ENCODE measurements at places on chromosomes 11 and 22. TPM values are rescaled to one million over a fixed set of nuclear protein-coding genes. Genes with fewer than 3 reads are reported as not detected.

Gene TTC36
- polyA plus RNA-seq: 0.90 TPM

Gene NAGA
- 27.3 TPM for polyA plus RNA-seq

DNA sequence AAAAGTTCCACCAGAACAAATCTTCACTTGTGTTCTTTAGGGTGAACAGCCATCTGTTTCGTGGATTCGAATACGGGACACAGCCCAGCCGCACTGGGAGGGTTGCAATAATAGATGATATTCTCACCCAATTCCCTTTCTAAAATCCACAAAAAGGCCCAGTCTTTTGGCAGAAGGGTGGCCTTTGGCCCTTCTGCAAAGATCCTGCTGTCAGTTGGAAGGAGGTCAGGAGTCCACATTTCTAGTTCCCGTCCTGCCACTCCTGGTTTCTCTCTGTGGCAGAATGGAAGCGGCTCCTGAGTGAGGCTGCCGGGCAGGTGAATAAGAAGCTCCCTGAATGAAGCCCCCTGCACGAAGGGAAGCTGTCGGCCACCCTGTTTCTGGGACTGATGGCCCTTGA lies 11.2 kb upstream of the LINC01488 start:
- no peaks in the 10 kb centered on the region for H3K4me1 ChIP-seq
- no peak overlapping the region for H3K27ac ChIP-seq
- no peaks in the 10 kb centered on the region for H3K36me3 ChIP-seq
- DNase-seq: no peak
- no peak overlapping the region for H3K4me3 ChIP-seq

Gene KCNK4
- polyA plus RNA-seq: not detected

- H3K4me1 ChIP-seq: no peaks in the 10 kb centered on the region
- H3K36me3 ChIP-seq: no peaks in the 10 kb centered on the region
- DNase-seq: no peak
- H3K27ac ChIP-seq: no peak overlapping the region
- no peaks in the 10 kb centered on the region for H3K27me3 ChIP-seq
Measured at GRCh38 chr11:131924457-131925201, 554.2 kb downstream of the NTM start.

Gene P2RX6
- polyA plus RNA-seq: 2.3 TPM

- H3K27me3 ChIP-seq: peaks cover 6% of the 10 kb centered on the region
- no peak overlapping the region for H3K4me3 ChIP-seq
- H3K27ac ChIP-seq: no peak overlapping the region
Measured at GRCh38 chr11:64661146-64661545, 61.9 kb downstream of the NRXN2 start.

- H3K27me3 ChIP-seq: no peaks in the 10 kb centered on the region
- no peak overlapping the region for H3K4me3 ChIP-seq
- no peak overlapping the region for H3K27ac ChIP-seq
- no peaks in the 10 kb centered on the region for H3K4me1 ChIP-seq
- no peaks in the 10 kb centered on the region for H3K36me3 ChIP-seq
Measured at GRCh38 chr11:12922980-12923507, 86.1 kb upstream of the RASSF10 start.

DNA sequence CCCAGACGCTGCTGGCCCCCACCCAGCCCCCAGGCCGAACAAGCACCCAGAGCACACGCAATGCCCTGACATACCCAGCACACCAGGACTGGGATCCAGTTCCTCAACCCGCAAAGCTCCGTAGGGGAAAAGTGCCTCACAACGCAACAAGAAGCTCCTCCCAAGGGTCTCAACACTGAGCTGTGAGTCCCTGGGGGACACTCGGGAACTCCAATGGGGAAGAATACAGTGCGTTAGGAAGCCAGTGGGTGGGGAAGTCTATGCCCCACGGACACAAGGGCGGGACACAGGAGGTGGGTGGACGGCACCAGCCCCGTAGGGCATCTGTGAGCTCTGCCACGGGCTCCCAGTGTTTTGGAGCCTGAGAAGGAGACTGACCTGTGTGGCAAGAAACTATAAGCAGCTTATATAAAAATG lies 1.6 kb downstream of the DEAF1 start:
- no peak overlapping the region for H3K27ac ChIP-seq
- H3K4me1 ChIP-seq: peaks cover 46% of the 10 kb centered on the region
- no peaks in the 10 kb centered on the region for H3K36me3 ChIP-seq
- no peak overlapping the region for H3K4me3 ChIP-seq
- no peaks in the 10 kb centered on the region for H3K27me3 ChIP-seq

DNA sequence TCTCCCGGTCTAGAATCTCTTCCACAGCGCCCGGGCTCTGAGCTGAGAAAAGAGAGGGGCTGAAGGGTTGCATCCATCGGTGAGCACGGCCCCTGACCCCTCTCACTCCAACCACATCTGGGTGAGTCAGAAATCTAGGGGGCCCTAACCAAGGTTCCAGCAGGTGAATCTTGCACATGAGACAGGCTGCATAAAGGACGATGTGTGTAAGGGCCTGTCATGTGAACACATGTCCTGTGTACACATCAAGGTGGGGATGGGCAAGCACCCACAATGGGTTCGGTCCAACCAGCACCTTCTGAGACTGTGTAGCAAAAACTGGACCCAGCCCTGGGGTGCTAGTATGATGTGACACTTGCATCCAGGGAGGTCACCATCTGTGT lies 1.2 kb downstream of the BET1L start:
- peak overlapping the region; percentile 99 for H3K27ac ChIP-seq
- H3K4me1 ChIP-seq: peaks cover 77% of the 10 kb centered on the region
- peak overlapping the region; percentile 97 for H3K4me3 ChIP-seq
- H3K27me3 ChIP-seq: no peaks in the 10 kb centered on the region
- no peaks in the 10 kb centered on the region for H3K36me3 ChIP-seq

DNA sequence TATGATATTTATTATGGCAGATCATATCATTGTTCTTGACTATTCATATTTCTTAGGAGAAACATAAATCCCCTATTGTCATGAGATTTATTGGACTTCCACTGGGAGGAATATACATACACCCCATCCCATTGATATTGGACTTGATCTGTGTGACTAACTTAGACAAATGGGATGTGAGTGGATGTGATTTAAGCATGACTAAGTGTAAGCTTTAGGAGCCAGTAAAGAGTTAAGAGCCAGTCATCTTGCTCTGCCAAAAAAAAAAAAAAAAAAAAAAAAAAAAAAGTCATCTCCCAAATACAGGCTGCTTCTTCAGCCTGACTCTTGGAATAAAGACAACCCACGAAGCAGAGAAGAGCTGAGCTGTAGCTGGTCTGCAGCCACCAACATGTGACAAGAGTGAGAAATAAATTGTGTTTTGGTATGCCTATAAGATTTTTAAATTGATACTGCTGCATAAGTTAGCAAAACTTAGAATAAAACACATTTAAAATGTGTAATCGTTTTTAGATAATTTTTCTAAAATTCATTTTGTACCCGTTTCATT lies 595.0 kb upstream of the LRRC4C start:
- no peaks in the 10 kb centered on the region for H3K4me1 ChIP-seq
- H3K36me3 ChIP-seq: no peaks in the 10 kb centered on the region
- DNase-seq: no peak
- no peak overlapping the region for H3K4me3 ChIP-seq
- H3K27me3 ChIP-seq: no peaks in the 10 kb centered on the region

Gene LBHD1
- polyA plus RNA-seq: 8.3 TPM

- no peak overlapping the region for H3K27ac ChIP-seq
- H3K27me3 ChIP-seq: no peaks in the 10 kb centered on the region
- no peak for DNase-seq
- no peaks in the 10 kb centered on the region for H3K36me3 ChIP-seq
- no peak overlapping the region for H3K4me3 ChIP-seq
- H3K4me1 ChIP-seq: peaks cover 33% of the 10 kb centered on the region
Measured at GRCh38 chr11:59247531-59248227, 35.0 kb upstream of the MPEG1 start.

- DNase-seq: no peak
- H3K27ac ChIP-seq: no peak overlapping the region
- no peak overlapping the region for H3K4me3 ChIP-seq
- H3K27me3 ChIP-seq: peaks cover 12% of the 10 kb centered on the region
Measured at GRCh38 chr11:44507896-44508445, 57.5 kb upstream of the CD82 start.

- H3K4me1 ChIP-seq: peaks cover 3% of the 10 kb centered on the region
- no peak overlapping the region for H3K4me3 ChIP-seq
- no peak for DNase-seq
- H3K27ac ChIP-seq: no peak overlapping the region
Measured at GRCh38 chr11:93653571-93653970, 7.9 kb upstream of the CEP295 start.

DNA sequence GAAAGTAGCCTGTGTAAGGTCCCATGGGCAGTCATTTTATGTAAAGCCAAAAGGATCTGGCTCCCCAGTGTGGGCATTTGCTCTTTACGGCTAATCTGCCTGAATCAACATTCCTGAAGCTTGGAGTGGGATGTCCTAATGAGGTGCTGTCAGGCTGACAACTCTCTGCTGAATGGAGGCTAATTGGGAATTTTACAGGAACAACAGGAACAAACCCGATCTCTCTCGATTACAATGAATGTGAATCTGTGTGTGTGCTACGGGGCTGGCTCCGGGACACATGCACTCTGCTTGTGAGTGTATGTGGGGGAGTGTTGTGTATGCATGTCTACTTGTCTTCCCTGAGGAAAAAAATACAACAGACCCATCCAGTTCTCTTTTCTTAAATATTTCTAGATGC lies 415.2 kb downstream of the TENM4 start:
- DNase-seq: no peak
- peaks cover 75% of the 10 kb centered on the region for H3K27me3 ChIP-seq
- no peak overlapping the region for H3K4me3 ChIP-seq
- no peaks in the 10 kb centered on the region for H3K36me3 ChIP-seq
- H3K4me1 ChIP-seq: no peaks in the 10 kb centered on the region

Gene CCDC89
- polyA plus RNA-seq: 6.8 TPM

DNA sequence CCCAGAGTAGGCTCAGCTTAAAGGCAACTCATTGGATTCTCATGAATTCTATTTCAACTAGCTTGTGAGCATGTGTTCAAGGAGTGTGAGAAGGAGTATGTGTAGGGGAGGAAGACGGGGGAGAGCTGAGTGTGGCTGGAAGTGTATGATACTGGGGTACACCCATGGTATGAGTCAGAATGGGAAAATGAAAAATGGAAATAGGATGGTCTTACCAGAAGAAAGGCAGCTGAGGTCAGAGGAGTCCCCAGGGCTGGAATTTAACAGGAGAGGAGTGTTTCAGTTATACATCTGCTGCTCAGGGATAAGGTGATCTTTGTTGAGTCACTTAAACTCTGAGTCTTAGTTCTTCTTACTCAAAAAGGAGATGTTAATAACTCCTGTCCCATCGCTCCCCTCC lies 6.7 kb upstream of the ADAMTS15 start:
- H3K36me3 ChIP-seq: no peaks in the 10 kb centered on the region
- no peaks in the 10 kb centered on the region for H3K4me1 ChIP-seq
- H3K27me3 ChIP-seq: peaks cover 9% of the 10 kb centered on the region
- no peak overlapping the region for H3K27ac ChIP-seq
- no peak for DNase-seq

Gene CYB5R3
- polyA plus RNA-seq: 116 TPM

DNA sequence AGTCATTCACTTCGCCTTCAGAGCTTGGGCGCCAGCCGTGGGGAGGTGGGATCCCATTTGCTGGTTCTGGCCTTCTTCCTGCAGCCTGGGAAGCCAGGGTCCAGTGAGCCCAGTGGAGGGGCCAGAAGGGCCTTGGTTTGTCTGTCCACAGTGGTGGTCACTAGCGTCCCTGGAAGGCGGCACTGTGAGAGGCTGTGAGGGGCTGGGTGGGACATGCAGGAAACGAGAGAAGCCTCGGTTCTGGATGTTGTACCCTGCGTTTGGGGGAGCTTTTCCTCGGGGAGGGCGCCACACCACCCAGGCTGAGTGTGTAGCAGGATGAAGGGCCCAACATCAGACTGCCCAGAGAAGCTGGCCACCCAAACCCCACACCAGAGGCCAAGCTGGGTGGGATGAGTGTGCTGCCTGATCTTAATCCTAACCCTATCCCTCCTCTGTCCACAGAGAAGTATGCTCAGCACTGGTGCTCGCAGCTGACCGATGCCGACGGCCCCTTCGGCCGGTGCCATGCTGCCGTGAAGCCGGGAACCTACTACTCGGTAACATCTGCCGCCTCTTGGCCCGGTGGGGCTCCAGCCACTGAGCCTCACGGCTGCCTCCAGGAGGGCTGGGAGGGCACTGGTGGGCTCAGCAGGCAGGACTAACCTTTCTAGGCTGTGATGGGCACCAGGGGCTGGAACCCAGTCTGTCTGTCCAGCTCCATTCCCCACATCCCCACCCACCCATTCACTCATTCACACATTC lies 14.4 kb downstream of the MUC5AC start:
- H3K27ac ChIP-seq: no peak overlapping the region
- no peak overlapping the region for H3K4me3 ChIP-seq
- no peaks in the 10 kb centered on the region for H3K36me3 ChIP-seq
- H3K27me3 ChIP-seq: no peaks in the 10 kb centered on the region

Gene FBLN1
- polyA plus RNA-seq: 287 TPM

Gene CCDC15
- 6.3 TPM for polyA plus RNA-seq

DNA sequence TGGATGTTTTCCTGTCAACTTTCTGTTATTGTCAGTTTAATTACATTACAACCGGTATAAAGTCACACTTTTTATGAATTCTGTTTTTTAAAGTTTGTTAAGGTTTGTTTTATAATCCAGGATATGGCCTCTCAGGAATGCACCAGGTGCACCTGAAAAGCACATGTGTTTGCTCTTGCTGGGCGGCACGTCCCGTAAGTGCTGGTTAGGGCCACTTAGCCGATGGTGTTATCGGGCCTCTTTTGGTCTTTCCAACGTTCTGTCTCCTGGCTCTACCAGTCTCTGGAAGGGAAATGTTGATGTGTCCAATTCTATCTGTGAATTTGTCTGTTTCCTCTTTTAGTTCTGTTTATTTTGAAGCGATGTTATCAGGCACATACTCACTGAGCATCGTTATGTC lies 695.7 kb downstream of the BRD1 start:
- no peak for DNase-seq
- H3K4me3 ChIP-seq: no peak overlapping the region
- H3K36me3 ChIP-seq: no peaks in the 10 kb centered on the region
- no peaks in the 10 kb centered on the region for H3K4me1 ChIP-seq
- H3K27me3 ChIP-seq: no peaks in the 10 kb centered on the region

GRCh38 chr22:36925388-36926290 lies 12.2 kb downstream of the CSF2RB start:
- H3K36me3 ChIP-seq: peaks cover 90% of the 10 kb centered on the region
- no peak for DNase-seq
- H3K27ac ChIP-seq: no peak overlapping the region
- H3K4me1 ChIP-seq: peaks cover 26% of the 10 kb centered on the region
- no peak overlapping the region for H3K4me3 ChIP-seq
- peaks cover 33% of the 10 kb centered on the region for H3K27me3 ChIP-seq

DNA sequence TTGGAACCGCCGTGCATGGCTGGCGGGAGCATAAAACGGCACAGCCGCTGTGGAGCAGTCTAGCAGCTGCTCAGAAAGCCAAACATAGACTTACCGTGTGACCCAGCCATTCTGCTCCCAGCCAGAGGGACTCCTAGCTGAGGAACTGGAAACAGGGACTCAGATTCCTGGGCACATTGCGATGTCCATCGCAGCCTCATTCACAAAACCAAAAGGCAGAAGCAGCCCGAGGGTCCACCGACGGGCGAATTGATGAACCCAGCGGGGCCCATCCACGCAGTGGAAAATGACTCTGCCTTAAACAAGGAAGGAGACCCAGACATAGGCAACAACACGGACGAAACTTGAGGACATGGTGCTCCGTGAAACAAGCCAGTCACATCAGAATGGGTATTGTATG lies 5.7 kb upstream of the MUC5B start:
- H3K4me1 ChIP-seq: no peaks in the 10 kb centered on the region
- H3K27me3 ChIP-seq: no peaks in the 10 kb centered on the region
- H3K36me3 ChIP-seq: no peaks in the 10 kb centered on the region
- H3K4me3 ChIP-seq: no peak overlapping the region
- no peak overlapping the region for H3K27ac ChIP-seq
- no peak for DNase-seq

Gene DNAJB7
- 0.93 TPM for polyA plus RNA-seq

Gene UPK3A
- 0.72 TPM for polyA plus RNA-seq

All from left lung (tissue), 14 donors.